ENCODE measurements at places on chromosomes 7 and 10.
A peak's percentile ranks its signal among the peaks of the same experiment; 100 is the strongest.

- DNase-seq = no peak
Measured at GRCh38 chr10:112490545-112490944, 43.5 kb downstream of the VTI1A start.

DNA sequence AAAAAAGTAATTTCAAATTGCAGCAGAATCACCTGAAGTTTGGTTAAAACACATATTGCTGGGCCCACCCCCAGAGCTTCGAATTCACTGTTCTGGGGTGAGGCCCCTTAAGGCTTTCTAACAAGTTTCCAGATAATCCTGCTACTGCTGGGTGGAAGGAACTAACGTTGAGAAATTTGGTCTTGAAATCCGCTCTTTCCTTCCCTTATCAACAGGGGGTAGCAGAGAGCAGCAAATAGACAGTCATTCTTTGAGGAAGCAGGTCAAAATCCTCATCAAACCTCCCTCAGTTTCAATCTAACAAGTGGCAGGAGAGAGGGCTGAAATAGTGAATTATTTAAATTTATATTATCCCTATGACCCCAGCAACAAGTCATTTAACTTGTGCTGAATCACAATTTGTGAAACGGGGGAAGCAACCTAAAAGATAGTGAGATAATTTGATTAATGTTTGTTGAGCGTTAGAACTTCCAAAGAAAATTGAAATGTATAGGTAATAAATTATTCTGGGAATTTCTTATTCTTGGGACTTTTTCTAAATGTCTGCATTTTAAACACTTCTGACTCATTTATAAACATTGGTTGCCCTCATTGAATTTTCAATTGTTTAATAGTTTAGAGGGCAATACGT lies 21.7 kb upstream of the MALSU1 start:
- DNase-seq = no peak

DNA sequence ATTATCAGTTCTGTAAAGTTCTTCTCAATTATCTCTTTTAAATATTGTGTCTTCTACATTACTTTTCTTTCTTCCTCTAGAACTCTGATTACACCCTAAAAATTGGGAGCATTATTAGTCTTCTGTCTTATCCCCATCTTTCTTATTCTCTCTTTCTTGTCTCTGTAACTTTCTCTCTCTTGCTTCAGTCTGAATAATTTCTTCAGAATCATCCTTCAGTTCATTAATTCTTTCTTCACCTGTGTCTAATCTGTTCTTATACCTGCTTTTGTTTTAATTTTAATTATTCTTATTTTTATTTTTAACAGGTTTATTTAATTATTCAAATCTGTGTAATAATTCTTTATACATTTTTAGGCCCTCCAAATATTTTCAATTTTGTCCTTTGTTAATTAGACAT lies 114.3 kb downstream of the GATA3 start:
- DNase-seq = no peak

- no peak for DNase-seq
Measured at GRCh38 chr10:109773288-109774120, 149.8 kb downstream of the XPNPEP1 start.

DNA sequence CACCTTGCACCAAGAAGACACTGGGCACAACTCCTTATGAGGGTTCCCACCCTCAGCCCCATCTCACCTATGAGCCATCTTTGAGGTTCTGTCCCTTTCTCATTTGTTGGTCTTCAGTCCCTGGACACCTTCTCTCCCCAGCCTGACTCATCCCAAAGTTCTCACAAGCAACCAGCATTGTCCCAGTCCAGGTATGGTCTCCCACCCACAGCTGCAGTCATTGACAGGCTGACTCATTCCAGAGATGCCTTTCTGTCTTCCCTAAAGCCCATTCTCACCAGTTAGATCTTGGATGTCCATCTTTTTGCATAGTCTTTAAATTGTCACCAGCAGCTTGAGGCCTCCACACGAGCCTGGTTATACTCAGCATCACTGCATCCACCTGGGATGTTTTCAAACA lies 26.7 kb upstream of the BMPR1A start:
- DNase-seq = no peak

DNA sequence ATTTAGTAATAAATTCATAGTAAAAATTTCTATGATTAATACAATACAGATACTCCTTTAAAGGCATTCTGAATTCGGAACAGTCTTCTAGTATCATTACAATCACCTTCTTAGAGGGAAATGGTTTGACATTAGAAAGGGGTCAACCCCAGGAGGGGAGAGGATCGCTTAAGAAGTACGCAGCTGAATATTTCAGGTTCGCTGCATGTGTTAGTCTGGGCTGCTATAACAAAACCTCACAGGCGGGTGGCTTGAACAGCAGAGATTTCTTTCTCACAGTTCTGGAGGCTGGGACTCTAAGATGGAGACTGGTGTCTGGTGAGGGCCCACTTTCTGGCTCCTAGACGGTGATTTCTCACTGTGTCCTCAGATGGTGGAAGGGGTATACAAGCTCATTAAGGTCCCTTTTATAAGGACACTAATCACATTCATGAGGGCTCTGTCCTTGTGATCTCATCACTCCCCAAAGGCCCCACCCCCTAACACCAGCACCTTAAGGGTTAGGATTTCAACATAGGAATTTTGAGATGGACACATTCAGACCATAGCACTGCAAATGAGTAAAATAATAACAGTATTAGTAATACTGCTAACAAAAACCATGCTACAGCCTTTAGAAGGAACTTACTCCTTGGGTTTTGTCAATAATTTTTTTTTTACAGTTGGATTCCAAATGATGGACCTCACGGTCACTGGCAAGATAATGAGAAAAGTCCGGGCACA lies 34.0 kb downstream of the GNA12 start:
- DNase-seq = peak; percentile 52
